ENCODE measurements at places on chromosomes 5 and 9. TPM values are rescaled to one million over a fixed set of nuclear protein-coding genes. Genes with fewer than 3 reads are reported as not detected.
A peak's percentile ranks its signal among the peaks of the same experiment; 100 is the strongest.

GRCh38 chr5:140677947-140678346 is 4.6 kb upstream of the DND1 start:
- no peaks in the 10 kb centered on the region for H3K4me1 ChIP-seq
- no peak overlapping the region for H3K4me3 ChIP-seq

DNA sequence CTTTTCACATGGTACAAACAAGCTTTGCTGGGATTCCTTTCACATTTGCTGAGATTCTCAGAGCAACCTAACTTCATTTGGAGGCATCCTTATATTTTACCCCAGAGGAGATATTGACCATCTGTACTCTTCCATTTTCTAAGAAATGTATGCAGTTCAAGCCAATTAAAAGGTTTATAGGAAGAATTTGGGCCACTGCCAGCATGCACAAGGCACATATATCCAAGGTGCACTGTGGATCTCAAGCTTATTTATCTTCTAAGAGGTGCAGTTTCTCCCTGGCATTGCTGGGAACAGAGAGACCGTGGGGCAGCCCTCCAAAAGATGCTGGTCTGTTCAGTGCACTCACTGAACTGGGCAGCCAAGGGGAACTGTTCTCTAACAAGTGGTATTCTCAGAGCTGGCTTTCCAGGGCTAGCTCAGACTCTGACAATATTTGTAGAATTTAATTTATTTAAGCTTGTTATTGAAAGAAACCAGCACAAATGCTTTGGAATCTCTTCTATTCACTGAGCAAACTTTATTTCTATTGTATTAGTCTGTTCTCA is 213.3 kb downstream of the TENT4A start:
- DNase-seq, result no peak
- H3K36me3 ChIP-seq, result no peaks in the 10 kb centered on the region

- no peak overlapping the region for H3K27ac ChIP-seq
- no peak for DNase-seq
- peaks cover 2% of the 10 kb centered on the region for H3K27me3 ChIP-seq
- H3K36me3 ChIP-seq, result no peaks in the 10 kb centered on the region
- H3K4me3 ChIP-seq, result no peak overlapping the region
- H3K4me1 ChIP-seq, result no peaks in the 10 kb centered on the region
These were observed 142.9 kb downstream of the OLFM1 start for GRCh38 chr9:135230386-135230765.

DNA sequence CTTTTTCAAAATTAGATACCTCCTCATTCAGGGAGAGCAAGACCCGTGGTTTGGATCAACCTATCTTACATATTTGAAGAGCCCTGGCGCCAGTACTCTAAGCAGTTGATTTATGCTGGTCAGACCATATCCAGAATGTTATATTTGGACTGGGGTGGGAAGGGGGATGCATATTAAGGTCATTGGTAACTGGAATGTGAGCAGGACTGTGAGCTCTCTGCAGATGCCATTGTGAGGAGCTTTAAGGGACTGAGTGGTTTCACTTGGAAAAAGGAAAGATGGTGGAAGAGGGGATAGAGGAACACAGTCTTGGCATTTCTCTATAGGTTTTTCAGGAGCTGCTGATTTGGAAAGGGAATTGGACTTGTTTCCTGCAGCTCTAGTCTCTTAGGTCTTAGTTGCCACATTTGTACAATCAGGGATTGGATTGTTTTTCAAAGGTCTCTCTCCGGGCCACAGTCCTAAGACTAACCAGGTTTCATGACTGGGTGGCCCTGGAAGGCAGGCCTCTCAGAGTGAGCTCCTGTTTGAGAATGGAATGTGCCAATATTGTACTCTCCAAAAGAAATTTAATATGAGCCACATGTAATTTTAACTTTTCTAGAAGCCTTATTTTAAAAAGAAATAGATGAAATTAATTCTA is 25.8 kb upstream of the F2R start:
- H3K27ac ChIP-seq, result peak overlapping the region; percentile 90
- peaks cover 10% of the 10 kb centered on the region for H3K36me3 ChIP-seq
- H3K4me1 ChIP-seq, result peaks cover 81% of the 10 kb centered on the region
- no peak for DNase-seq
- no peaks in the 10 kb centered on the region for H3K27me3 ChIP-seq
- H3K4me3 ChIP-seq, result peak overlapping the region; percentile 48

GRCh38 chr5:72451741-72452505 is 55.3 kb downstream of the ZNF366 start:
- peaks cover 49% of the 10 kb centered on the region for H3K4me1 ChIP-seq
- H3K4me3 ChIP-seq, result peak overlapping the region; percentile 64
- H3K27me3 ChIP-seq, result peaks cover 2% of the 10 kb centered on the region
- peak overlapping the region; percentile 99 for H3K27ac ChIP-seq
- no peaks in the 10 kb centered on the region for H3K36me3 ChIP-seq

GRCh38 chr5:172411484-172412072 is 42.7 kb downstream of the SH3PXD2B start:
- H3K27ac ChIP-seq, result peak overlapping the region; percentile 97
- H3K36me3 ChIP-seq, result no peaks in the 10 kb centered on the region
- H3K4me3 ChIP-seq, result peak overlapping the region; percentile 78
- peaks cover 72% of the 10 kb centered on the region for H3K4me1 ChIP-seq
- no peaks in the 10 kb centered on the region for H3K27me3 ChIP-seq

DNA sequence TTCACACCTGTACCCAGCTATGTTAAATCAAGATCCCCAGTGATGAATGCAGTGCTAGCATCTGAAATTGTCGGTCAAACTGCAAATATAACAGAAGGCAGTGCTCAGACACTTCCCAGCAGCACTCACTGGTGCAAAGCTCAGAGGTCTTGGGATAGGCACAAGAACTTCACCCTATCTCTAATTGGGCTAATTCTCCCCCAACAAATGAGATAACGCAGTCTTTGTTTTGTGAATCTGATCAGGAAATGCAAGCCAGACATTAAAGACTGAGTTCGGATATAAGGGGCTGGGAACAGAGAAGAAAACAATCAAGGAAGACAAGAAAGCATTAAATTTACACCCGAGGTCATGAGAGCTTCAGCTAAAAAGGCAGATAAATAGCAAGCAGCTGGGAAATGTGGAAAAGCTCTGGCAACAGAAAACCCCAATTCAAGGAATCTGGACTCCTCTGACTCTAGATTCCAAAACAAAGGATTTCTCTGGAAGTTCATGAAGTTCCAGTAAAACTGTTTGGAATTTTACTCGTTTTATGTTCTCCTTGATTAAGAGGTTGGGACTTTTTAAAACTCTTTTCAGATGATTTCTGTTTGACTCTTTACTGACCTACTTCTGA is 65.1 kb downstream of the GNA14 start:
- no peaks in the 10 kb centered on the region for H3K36me3 ChIP-seq
- H3K4me3 ChIP-seq, result no peak overlapping the region
- H3K27ac ChIP-seq, result no peak overlapping the region
- H3K4me1 ChIP-seq, result peaks cover 8% of the 10 kb centered on the region
- peaks cover 20% of the 10 kb centered on the region for H3K27me3 ChIP-seq

- peak overlapping the region; percentile 72 for H3K27ac ChIP-seq
- peaks cover 25% of the 10 kb centered on the region for H3K4me1 ChIP-seq
- H3K36me3 ChIP-seq, result no peaks in the 10 kb centered on the region
- peaks cover 6% of the 10 kb centered on the region for H3K27me3 ChIP-seq
- DNase-seq, result peak; percentile 89
These were observed 60.1 kb downstream of the FAM174A start for GRCh38 chr5:100595152-100595811.

GRCh38 chr9:69762527-69762926 is 2.7 kb upstream of the PTAR1 start:
- H3K4me3 ChIP-seq, result no peak overlapping the region
- DNase-seq, result peak; percentile 19
- peaks cover 40% of the 10 kb centered on the region for H3K4me1 ChIP-seq

DNA sequence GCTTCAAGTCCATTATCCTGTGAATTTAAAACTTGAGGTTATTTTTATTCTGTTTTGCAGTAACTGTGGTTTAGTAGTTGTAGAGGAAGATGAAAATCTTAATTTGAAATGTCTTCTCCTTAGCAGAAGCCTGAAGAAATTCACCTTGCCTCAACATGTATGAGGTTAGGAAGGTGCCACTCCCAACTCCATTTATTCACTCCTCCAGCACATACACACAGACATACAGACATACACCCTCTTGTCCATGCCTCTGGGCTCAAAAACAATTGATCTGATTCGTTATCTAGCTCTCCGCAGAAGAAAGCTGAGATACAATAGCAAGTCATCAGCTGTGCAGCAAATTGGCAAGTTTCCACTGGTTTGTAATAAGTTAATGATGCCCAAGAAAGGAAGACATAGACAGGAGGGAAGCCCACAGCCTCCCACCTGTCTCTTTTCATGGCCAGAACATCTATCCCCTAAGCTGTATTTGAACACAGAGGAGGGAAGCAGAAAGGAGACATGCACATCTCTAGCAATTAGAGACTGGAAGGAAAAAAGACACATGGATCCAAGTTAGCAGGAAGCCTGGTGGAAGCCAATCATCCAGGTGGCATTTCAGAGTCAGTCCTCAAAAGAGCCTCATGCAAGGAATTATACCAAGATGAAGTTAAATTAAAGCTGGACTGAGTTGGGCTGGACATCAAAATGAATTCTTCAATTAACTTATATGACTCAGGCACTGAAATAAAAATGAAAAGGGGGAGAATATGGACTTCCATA is 257.9 kb downstream of the ASTN2 start:
- H3K36me3 ChIP-seq, result no peaks in the 10 kb centered on the region
- no peak for DNase-seq
- H3K27me3 ChIP-seq, result no peaks in the 10 kb centered on the region
- no peak overlapping the region for H3K4me3 ChIP-seq

DNA sequence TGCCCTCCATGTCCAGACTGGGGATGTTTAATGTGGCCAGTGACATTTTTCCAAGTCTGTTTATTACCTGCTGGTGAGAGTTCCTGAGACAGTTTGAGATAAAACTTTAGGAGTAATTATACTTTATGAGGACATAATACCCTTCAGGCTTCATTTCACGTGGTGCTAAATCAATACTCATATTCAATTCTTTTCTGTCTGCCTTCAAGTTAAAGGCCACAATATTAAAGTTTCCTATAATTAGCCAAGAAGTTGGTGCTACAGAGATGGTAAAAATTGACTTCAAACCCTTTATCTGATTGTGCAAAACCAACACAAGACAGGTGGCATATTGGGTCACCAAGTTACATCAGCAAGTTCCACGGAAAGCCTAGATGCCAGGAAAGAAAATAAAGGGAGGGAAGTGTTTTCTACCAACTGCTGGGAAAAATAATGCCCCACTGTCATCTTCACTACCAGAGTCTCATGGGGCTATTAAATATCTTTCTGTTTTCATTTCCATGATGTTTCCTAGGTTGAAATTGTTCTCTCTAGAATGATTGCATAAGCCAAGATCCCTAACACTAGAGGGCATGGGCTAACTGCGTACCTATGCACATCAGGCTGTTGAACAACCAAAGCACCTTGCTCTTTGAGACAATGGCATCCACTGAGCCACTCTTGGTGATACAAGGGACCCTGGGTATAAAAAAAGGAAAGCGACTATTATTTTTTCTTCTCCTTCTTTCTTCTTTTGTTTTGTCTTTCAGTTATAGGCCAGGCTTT is 68.7 kb downstream of the INSYN2B start:
- H3K27ac ChIP-seq, result no peak overlapping the region
- H3K27me3 ChIP-seq, result no peaks in the 10 kb centered on the region
- no peak for DNase-seq
- H3K4me3 ChIP-seq, result no peak overlapping the region
- peaks cover 30% of the 10 kb centered on the region for H3K4me1 ChIP-seq

GRCh38 chr5:109479260-109479860 is 69.6 kb upstream of the PJA2 start:
- no peak overlapping the region for H3K27ac ChIP-seq
- peak; percentile 4 for DNase-seq
- H3K4me1 ChIP-seq, result no peaks in the 10 kb centered on the region
- no peak overlapping the region for H3K4me3 ChIP-seq
- peaks cover 2% of the 10 kb centered on the region for H3K27me3 ChIP-seq

DNA sequence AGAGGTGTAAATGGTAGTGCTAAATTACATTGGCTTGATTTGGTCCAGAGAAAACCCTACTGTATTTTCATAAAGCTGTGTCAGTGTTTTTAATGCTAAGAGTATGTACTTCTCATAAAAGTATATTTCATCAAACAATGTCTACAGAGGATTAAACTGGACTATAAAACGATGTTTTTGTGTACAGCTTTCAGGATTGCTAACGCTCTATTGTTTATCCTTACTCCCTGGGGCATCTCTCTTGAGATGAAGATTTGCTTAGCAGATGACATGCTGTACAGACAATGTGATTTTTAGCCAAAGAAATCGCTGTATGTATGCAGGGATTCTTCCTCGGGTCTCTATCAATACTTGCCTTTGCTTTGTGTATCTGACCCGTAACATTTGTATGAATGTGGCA is 216.0 kb downstream of the FBXL7 start:
- no peak overlapping the region for H3K4me3 ChIP-seq
- no peak overlapping the region for H3K27ac ChIP-seq
- peaks cover 39% of the 10 kb centered on the region for H3K4me1 ChIP-seq
- no peak for DNase-seq

DNA sequence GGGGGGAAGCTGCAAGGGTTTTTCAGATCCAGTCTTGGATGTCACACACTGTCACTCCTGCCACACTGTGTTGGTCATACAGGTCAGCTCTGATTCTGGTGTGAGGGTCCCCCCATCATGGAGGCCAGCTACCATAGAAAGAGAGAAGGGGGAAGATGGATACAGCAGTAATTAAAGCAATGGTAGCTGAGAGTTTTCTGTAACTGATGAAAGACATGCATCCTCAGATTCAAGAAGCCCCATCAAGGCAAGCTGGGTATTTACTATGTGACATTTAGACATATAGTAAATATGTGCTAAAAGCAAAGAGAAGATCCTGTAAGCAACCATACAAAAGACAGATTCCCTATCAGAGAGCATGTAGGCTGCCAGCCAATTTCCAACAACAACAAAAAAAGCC is 110.9 kb upstream of the COL5A1 start:
- H3K4me3 ChIP-seq, result no peak overlapping the region
- no peak for DNase-seq
- peaks cover 31% of the 10 kb centered on the region for H3K4me1 ChIP-seq
- peaks cover 3% of the 10 kb centered on the region for H3K27me3 ChIP-seq
- H3K36me3 ChIP-seq, result peaks cover 19% of the 10 kb centered on the region

- peak overlapping the region; percentile 66 for H3K27ac ChIP-seq
- peak; percentile 48 for DNase-seq
- H3K4me1 ChIP-seq, result peaks cover 42% of the 10 kb centered on the region
These were observed 49.7 kb upstream of the LHFPL2 start for GRCh38 chr5:78698191-78698791.

- H3K27ac ChIP-seq, result no peak overlapping the region
- H3K27me3 ChIP-seq, result no peaks in the 10 kb centered on the region
- no peaks in the 10 kb centered on the region for H3K4me1 ChIP-seq
- no peak for DNase-seq
- H3K4me3 ChIP-seq, result no peak overlapping the region
- H3K36me3 ChIP-seq, result no peaks in the 10 kb centered on the region
These were observed 309.8 kb downstream of the TAF11L14 start for GRCh38 chr5:17944046-17944445.

Gene CCNG1
- total RNA-seq, result 142 TPM

Gene SAXO1
- total RNA-seq, result not detected

Gene PCDHB9
- total RNA-seq, result 2.7 TPM

Gene LCP2
- not detected for total RNA-seq

Gene OMD
- not detected for total RNA-seq

Gene GPRIN1
- total RNA-seq, result 5.4 TPM

Gene PCDHA10
- not detected for total RNA-seq

Gene RAD23B
- total RNA-seq, result 209 TPM
